ENCODE measurements at places on chromosomes 2 and 18.

DNA sequence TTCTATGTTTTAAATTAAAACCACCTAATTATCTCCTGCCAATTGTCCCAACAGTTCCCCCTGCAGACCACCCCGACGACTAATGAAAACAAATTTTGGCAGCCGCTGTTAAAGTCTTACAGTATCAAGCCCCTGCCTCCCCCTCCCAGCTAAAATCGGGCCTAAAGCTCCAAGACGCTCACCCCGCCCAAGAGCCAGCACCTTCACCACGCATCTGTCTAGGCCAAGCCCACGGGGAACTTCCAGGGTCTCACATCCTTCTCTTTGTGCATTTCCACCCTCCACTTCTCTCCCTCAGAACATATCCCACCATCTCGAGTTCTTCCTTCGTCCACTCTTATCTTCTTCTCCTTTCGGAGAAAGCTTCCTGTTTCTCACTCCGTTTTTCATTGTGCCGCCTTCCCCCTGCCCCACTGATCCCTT is 445 bp downstream of the PRPF40A start:
- DNase-seq = no peak

GRCh38 chr2:77513191-77513590 is 9.0 kb downstream of the LRRTM4 start:
- no peak for DNase-seq

DNA sequence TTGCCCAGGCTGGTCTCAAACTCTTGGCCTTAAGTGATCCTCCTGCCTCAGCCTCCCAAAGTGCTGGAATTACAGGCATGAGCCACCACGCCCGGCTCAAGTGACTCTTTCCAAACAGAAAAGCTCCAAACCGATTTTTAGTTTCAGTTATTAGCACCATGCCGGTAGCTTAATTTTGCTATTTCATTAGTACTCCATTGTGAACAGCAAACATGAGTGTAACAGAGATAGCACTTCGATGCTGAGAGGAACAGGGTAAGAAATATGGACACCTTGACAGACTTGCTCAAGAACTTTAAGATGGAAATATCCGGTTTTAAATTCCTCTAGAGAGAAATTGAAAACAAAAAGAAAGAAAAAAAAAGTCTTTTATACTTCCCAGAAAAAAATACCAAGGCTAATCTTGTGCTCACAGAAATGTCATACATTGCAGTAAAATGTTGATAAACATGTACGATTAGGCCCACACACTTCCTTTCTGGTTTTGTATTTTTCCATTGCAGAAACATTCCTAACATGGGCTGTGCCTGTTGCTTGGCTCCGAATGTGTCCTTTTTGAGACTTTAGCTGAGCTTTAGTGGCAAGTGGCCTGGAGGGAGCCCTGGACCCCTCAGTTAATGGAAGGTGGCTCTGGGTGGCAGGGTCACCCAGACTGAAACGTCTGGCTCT is 18.3 kb downstream of the FHL2 start:
- DNase-seq = no peak

- no peak for DNase-seq
These were observed 35.9 kb downstream of the ADI1 start for GRCh38 chr2:3483227-3483985.

- no peak for DNase-seq
These were observed 43.9 kb downstream of the KDM3A start for GRCh38 chr2:86485103-86485502.

DNA sequence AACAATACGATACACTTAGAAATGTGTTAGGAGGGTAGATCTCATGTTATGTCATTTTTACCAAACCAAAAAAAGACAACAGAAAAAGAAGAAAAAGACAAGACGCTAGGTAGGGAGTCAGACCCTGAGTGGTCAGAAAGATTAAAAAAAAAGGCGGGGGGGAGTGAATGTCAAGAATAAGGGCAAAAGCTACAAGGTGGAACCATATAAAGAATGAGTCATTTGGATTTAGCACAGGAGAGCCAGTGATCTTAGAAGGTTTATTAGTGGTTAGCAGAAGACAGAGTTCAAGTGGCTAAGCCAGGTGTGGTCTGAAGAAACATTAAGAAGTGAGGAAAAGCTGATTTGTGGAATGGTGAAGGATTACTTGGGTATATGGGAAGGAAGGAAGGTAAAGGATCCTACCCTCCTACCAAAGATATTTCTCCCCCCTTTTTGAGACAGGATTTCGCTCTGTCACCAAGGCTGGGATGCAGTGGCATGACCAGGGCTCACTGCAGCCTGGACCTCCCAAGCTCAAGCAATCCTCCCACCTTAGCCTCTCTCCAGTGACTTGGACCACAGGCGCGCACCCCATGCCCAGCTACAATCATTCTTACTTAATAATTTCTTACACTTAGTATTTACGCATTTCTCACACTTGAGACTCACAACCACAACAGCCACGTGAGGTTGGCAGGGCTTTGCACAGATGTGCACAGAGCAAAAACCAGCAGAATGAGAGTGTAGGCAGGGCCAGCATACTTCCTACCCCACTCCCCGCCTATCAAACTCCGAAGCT is 2.6 kb downstream of the DSC2 start:
- no peak for DNase-seq

DNA sequence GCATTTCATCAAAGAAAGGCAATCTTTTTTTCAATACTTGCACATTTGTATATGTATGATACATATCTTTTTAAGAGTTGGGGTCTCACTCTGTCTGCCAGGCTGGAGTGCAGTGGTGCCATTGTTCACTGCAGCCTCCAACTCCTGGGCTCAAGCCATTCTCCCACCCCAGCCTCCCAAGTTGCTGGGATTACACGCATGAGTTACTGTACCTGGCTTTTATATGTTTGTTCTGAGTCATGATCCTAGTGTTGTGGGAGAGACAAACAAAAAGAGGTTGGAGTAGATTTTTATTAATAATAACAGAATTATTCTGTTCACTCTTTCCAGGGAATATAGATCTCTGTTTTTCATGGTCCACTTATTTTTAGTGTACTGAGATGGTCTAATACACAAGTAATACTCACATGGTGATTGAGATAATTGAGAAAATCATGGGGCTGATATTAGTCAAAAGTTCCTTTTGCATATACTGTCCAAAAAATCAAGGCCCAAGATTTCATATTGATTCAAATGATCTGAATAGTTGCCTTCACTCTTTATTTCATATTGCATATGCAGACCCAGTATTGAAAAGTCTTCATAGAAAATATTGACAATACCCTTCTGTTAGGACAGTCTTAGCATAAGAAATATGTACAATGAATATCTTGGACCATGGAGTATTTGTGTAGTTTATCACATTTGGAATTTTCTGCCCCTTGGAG is 138.3 kb downstream of the FMNL2 start:
- DNase-seq = no peak

- DNase-seq = no peak
These were observed 48.5 kb downstream of the LPIN2 start for GRCh38 chr18:2964361-2965010.

- no peak for DNase-seq
These were observed 141.9 kb downstream of the HAUS1 start for GRCh38 chr18:46246101-46246500.

DNA sequence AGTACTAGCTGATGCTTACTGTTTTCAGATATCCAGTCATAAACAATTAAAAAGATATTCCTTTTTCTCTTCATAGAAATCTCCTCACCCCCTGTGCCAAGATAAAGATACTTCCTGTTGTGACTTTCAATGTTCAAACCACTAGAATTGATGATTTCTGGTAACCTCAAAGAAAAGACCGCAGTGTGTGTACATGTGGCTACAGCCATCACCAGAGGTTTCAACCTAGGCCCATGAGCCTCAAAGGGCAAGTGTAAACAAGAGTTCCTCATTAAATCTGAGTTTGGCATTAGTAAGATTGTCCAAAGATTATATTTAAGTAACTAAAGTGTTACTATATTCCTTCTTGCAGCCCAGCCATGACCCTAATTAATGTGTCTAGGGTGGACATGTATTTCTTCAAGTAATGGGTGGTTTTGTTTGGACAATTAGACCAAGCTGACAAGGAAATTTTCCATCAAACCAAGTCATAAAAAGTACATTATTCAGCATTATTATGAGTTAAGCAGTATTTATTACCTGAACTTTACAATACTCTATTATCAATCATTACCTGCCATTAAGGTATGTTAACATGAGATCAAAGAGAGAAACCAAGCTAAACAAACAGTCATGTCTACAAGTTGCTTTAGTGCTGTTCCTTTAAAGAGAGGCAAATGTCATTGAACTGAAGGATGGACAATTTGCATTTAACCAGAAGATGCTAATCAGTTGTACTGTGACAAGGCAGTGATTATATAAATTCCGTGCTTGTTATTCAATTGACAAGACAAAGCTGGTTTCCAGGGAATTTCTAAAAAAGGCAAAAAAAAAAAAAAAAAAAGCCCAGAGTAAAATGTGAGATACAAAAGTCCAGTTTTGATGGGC is 382.7 kb downstream of the LNPK start:
- DNase-seq = no peak

DNA sequence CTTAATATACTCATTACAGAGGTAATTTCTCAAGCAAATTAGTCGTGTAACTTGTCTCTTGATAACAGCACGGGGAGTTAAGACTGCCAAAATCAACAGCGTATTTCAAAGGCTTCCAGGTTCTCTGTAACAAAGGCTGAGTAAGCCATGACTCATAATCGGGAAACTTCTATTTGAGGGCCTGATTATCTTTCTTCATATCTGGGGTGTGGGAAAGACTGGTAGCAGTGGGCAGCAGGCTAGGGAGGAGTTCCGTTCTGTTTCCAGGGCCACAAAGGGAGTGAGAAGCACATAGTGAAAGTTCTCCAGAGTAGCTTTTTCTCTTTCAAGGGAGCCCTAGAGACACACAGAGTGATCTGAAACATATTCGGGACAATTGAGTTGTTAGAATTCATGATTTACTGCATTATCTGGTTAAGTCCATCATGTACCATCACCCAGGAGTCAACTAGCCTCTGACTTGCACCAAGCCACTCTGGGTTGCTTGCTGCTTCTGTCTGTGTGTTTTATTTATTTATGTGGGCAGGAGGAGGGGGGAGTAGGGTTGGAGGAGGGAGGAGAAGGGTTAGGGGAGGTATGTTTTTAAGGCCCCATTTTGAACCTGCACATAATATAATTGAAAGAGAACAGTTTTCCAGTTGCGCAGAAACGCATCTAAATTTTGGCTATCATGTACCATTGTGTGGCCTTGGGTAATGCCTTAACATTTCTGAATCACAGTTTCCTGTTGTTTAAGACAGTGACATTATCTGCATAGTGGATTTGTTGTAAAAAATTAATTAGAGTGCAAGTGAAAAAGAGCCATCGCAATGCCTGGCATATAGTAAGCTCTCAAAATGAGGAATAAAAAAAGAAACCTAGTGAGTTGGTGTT is 80.5 kb upstream of the ITPRID2 start:
- DNase-seq = no peak

- DNase-seq = no peak
These were observed 3.6 kb upstream of the TSPYL6 start for GRCh38 chr2:54259413-54260240.

- DNase-seq = no peak
These were observed 285.4 kb downstream of the NRXN1 start for GRCh38 chr2:50746526-50746925.

DNA sequence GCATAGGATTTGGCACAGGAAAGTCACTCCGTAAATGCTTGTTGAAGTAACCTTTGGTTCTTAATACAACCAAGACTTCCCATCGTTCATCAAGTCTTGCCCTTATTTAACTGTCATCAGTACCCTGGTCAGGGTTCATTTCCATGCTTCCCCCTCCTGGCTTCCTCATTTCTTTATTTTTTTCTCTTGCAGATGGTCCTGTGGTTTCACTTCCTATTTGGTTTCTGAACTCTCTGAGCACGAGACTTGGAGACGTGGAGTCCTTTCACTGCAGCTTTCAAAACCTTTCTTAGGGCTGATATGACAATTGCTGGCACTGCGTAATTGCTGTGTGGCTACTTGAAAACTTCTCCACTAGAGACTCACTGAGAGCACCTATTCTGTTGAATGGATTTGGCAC is 59.9 kb upstream of the PID1 start:
- no peak for DNase-seq

- DNase-seq = no peak
These were observed 46.5 kb upstream of the EPG5 start for GRCh38 chr18:46013484-46014189.

GRCh38 chr2:118971245-118972122 is 29.5 kb downstream of the MARCO start:
- peak; percentile 19 for DNase-seq

GRCh38 chr2:96949701-96950350 is 36.6 kb downstream of the FAM178B start:
- no peak for DNase-seq

DNA sequence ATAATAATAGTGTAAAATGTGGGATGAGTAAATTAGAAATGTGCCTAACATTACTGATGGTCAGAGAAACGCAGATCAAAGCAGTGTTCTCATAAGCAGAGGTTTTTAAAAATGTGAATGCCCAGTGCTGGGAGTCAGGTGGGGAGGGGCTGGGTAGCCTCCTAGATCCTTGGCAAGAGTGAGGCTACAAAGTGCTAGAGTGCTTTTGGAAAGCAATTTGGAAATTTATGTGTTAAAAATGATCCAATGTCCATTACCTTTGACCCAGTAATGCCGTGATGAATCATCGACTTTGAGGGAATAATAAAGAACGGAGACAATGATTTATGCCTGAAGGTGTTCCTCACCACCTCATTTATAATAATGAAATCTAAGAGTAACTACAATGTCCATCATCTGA is 44.9 kb upstream of the TWIST2 start:
- DNase-seq = no peak

DNA sequence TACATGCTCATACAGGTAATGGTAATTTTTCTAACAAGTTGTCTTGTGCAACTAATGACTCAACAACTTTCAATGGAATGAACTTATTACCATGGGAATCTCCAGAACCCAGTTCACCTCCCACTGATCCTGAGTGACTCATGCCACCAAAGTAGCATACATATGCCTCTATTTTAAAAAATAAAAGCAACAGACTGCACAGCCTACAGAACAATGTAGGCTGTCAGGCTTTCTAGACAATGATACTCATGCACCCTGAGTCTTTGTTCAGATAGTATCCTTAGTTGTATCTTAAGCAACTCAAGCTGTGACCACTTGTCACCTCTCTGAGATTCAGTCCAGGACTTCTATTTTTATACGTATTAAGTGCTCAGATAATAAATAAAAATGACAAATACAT is 531.0 kb upstream of the SETBP1 start:
- no peak for DNase-seq

GRCh38 chr2:79770926-79771325 is 258.1 kb downstream of the CTNNA2 start:
- no peak for DNase-seq

GRCh38 chr2:187129306-187129705 is 280.3 kb upstream of the ZSWIM2 start:
- no peak for DNase-seq

- DNase-seq = no peak
These were observed 180.9 kb downstream of the PID1 start for GRCh38 chr2:229090225-229090624.

DNA sequence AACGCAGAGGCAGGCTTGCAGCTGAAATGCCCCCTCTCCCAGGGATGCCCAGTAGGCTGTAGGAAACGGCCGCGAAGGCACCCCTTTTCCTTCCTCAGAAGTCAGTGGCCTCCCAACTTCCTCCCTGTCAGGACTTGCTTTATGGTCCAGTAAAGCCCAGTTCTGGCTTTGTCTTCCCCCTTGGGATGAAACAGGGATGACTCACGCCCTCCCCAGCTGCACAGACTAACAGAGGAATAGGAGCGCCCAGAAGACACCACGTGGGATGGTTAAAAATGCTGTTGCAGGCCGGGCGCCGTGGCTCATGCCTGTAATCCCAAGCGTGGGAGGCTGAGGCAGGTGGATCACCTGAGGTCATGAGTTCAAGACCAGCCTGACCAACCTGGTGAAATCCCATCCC is 6.9 kb downstream of the CREG2 start:
- DNase-seq = no peak

GRCh38 chr18:10270151-10270571 is 184.3 kb upstream of the APCDD1 start:
- DNase-seq = no peak

All from liver (tissue), 10 donors.